CD14-positive monocyte (primary cell): ENCODE measurements at places on chromosomes 4 and X. TPM values are rescaled to one million over a fixed set of nuclear protein-coding genes. Genes with fewer than 3 reads are reported as not detected.

The TEC gene
- polyA plus RNA-seq = 0.71 and 2.5 TPM in 2 replicates

The TEX13B gene
- not detected in 2 replicates for polyA plus RNA-seq

The PPBP gene
- 16.3 TPM for polyA plus RNA-seq

DNA sequence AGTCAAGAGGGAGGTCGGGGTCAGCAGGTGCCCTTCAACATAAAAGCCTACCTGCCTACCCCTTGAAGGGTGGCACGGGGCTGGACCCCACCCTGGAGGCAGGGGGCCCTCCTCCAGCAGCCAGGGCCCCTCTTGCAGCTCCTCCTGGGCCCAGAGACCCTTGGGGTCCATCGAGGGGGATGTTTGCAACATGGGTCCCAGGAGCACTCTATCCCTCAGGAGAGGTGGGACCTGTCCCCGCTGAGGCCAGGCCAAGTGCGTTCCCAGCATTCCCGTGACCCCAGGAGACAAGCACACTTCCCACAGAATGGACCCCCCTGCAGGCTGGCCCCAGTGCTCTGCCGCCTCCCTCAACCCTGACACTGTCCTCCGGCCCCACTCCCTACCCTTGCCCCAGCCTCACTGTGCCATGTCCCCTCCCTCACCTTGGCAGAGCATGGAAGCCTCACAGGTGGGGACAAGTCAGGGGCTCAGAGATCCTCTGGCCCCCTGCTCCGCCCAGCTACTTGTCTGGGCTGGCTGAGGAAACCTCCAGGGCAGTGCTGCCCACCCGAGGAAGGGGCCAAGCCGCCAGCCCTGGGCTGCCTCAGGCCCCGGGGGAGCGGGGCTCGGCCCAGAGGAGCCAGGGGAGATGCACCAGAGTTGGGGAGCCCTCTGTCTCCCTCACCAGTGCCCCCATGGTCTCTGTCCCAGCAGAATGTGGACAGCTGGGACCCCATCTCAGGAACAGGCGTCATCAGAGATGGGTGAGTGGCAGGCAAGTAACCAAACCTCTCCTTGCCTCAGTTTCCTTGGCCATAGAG lies 2.2 kb downstream of the MXD4 start:
- H3K36me3 ChIP-seq = peaks cover 52% of the 10 kb centered on the region
- H3K4me3 ChIP-seq = no peak overlapping the region
- no peaks in the 10 kb centered on the region for H3K27me3 ChIP-seq
- no peak overlapping the region for H3K27ac ChIP-seq

GRCh38 chrX:136862546-136862945 lies 18.0 kb downstream of the RBMX start:
- H3K27me3 ChIP-seq = no peaks in the 10 kb centered on the region
- H3K27ac ChIP-seq = no peak overlapping the region
- peaks cover 39% of the 10 kb centered on the region for H3K36me3 ChIP-seq
- no peak for DNase-seq

DNA sequence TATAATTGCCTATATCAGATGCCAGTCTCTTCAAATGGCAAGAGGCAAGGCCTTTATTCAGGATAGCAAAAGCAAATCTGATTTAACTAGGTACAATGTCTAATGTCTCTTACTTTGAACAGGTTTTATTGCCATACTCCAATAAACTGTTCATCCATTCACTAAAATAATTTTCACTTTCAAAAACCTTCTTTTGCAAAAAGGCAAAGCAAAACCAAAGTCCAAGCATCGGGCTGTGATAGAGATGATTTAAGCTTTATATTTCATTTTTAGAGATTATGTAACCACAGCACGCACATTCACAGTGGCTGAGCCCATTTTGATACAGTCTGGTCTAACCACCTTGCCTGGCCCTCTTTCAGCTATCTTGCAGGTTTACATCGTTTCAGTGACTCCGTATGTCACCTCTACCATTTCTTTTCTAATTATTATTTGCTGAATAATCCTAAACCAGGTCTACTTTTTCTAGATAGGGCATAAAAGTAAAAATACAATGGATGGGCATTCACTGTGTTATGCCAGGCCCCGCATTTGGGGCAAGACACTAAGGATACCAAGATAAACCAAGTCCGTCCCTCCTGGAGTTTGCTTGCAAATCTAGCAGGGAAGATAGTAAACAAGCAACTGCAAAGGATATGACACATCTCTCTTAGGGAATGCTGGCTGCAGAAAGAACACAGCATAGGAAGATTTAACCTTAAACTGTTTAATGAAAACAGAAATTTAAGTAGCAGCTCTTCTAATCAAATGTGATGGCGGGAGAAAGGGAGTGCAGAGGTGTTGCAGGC lies 1.8 kb downstream of the CASP3 start:
- H3K27me3 ChIP-seq = no peaks in the 10 kb centered on the region
- peak overlapping the region; percentile 88 for H3K27ac ChIP-seq
- peaks cover 21% of the 10 kb centered on the region for H3K4me1 ChIP-seq
- DNase-seq = no peak
- H3K4me3 ChIP-seq = no peak overlapping the region
- H3K36me3 ChIP-seq = peaks cover 11% of the 10 kb centered on the region

DNA sequence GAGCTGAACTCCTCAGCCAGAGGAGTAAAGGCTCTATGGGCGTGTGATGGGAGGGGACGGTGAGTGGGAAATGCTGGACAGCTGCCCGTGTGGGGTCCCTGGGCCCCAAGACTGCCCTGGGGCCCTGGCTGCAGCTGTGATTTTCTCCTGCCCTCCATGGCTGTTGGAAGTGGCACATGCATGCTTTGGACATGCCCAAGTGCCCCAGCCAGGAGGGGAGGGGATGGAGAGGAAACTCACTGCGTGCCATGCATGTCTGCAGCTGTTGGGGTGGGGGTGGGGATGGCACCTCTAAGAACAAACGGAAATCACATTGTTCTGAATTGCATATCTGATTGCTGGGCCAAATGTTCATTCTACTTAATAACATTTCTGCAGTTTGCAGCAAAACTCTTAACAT lies 52.4 kb downstream of the MID2 start:
- no peaks in the 10 kb centered on the region for H3K4me1 ChIP-seq
- DNase-seq = no peak
- no peak overlapping the region for H3K27ac ChIP-seq
- no peak overlapping the region for H3K4me3 ChIP-seq

DNA sequence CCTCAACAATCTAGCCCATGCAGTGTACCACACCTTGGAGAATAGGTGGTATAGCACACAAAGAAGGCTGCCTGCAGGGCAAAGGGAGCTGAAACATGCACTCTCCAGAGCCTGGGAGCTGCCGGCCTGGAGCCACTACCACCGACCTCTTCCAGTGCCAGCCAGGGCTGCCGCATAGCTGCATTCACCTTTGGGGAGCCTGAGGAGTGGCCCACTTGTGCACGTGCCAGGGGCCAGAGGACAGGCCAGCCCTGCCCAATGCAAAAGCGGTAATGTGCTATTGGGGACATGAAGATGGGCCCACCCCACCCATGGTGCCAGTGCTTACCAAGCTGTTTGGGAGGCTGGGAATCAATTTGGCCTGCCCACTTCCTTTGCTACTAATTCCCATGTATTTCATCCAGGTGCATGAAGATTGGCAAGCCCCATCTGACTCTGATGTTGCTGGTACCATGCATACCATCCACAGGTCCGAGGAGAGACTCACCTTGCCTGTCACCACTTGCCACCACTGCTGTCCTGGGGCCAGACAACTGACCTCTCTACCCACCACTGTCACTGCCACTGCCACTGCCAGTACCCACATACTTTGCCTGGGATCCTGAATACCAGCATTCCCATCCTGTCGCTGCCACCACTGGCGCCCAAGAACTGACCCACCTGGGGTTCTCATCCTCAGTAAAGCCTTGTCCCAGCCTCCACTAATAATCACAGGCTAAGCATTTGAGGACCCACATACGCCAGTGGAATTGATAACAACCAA lies 506.9 kb downstream of the MAGEB5 start:
- H3K4me3 ChIP-seq = no peak overlapping the region
- H3K27me3 ChIP-seq = no peaks in the 10 kb centered on the region
- no peak for DNase-seq
- H3K4me1 ChIP-seq = no peaks in the 10 kb centered on the region
